Left hindlimb (tissue), 1 donor: ENCODE measurements at places on chromosomes 2 and 18.

- DNase-seq, result peak; percentile 59
These were observed 923 bp downstream of the AMER3 start for GRCh38 chr2:130756053-130756873.

GRCh38 chr2:232789082-232789481 lies 12.7 kb upstream of the KCNJ13 start:
- no peak for DNase-seq

GRCh38 chr18:12990123-12990475 lies 1.1 kb upstream of the CEP192 start:
- DNase-seq, result no peak

DNA sequence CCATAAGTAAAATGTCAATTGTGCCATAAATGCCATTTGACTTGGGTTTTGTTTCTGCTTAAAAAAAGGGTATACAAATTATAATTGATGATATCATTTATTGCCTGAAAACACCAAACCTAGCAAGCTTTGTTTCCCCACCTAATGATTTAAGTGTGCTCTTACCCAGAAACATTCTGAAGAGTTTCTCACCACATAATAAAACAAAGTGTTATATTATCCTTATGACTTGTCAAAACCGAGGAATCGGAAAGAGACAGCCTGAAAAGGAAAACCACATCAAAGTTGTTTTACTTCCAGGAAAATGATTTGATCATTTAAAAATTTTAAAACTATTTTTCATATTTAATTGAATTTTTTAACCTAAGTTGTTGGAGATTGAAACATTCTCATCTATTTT lies 170.5 kb upstream of the SLC39A10 start:
- no peak for DNase-seq

DNA sequence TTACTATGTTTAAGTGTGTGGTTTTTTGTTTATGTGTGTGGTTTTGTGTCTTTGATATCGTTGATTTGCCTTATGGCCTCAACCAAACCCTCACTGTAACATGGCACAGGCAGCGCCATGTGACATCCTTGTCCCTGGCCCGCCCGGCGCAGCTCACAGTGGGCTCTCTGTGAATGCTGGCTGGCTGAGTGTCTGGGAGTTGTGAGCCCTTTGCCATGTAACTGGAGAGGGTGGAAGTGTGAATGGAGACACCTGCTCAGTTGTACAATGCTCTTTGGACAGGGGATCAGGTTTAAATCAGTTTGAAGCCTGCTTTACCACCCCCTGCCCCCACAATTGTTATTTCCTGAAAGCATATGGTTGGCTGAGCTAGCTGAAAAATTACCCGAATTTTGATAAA lies 41.8 kb downstream of the TCF7L1 start:
- no peak for DNase-seq

DNA sequence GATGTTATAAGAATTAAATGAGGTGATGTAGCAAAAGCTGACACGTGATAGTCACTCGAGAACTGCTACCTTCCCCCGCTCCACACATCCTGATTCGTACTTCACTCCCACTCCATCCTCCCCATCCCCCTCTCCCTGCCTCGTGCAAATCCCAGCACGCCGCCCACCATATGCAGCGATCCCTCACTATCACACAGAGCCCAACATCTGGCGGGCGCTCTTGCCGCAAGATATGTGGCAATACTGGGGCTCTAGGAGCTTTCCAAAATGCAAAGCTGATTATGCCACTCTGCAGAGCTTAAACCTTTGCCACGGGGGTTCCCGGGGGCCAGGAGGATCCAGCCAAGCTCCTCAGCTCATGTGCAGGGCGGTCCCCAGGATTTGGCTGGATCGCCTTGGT lies 37.4 kb downstream of the DNMT3A start:
- peak; percentile 43 for DNase-seq

- no peak for DNase-seq
These were observed 81.3 kb downstream of the ANKRD12 start for GRCh38 chr18:9217743-9218451.

- no peak for DNase-seq
These were observed 1.4 kb upstream of the SLC23A3 start for GRCh38 chr2:219171231-219171651.

DNA sequence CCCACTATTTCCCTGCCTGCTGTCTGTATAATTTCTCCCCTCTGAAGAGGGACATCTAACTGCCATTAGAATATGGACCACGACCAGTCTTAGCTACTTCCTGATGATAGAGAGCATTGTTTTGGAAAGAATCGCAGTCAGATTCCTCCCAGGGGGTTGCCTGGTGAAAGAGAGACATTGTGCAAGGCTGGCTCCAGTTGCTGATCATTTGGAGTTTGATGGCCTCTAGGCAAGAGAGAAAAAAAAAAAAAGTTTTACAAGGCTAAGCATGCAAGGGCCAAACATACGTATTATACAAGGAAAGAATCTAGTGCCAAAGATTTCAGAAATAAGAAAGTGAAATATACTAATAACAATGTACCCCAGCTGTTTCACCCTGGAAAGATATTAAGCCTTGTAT lies 182.2 kb downstream of the CMPK2 start:
- no peak for DNase-seq

GRCh38 chr2:230668939-230669303 lies 43.7 kb upstream of the CAB39 start:
- DNase-seq, result no peak

DNA sequence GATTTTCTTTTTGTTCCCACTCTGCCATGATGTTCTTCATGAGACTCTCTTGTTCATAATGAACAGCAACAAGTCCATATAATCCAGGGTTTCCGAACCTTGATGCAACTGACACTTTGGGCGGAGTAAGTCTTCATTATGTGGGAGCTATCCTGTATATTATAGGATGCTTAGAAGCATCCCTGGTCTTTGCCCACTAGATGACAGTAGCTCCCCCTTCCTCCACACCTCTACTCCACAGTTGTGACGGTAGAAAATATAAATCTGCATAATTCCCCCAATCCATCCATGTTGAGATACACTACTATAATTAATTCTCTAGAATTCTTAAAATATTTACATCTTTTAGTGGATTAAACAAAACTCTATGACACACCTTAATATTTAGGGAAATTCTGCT lies 482.2 kb upstream of the CELF4 start:
- DNase-seq, result no peak

DNA sequence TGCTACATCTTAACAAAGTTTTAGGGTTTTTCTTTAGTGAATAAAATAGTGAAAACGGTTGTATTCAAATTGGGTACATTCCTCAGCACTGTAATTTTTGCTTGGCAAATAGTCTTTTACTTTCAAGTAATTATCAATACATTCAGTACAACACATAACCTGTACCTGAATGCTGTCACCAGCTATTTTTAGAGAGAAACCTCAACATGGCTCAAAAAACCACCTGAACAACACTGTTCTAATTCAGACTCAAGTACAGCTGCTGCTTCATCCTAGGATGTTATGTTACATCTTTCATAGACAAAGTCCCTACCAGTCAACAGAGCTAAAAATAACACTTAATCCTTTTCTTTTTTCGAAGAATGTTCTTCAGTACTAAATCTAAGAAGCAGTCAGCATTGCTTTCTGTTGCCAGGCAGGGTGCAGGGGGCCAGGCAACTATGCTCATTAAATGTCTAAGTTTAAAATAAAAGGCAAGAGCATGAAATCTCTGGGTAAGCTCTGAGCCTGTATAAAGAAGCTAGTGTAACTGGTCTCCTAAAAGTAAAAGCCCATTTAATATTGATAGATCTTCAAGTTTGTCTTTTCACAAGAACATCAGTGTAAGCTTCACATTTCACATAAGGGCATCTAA lies 20.5 kb downstream of the PDIA6 start:
- no peak for DNase-seq

- DNase-seq, result no peak
These were observed 2.6 kb downstream of the HAAO start for GRCh38 chr2:42789751-42790150.

GRCh38 chr2:693606-694005 lies 16.4 kb upstream of the TMEM18 start:
- DNase-seq, result no peak

DNA sequence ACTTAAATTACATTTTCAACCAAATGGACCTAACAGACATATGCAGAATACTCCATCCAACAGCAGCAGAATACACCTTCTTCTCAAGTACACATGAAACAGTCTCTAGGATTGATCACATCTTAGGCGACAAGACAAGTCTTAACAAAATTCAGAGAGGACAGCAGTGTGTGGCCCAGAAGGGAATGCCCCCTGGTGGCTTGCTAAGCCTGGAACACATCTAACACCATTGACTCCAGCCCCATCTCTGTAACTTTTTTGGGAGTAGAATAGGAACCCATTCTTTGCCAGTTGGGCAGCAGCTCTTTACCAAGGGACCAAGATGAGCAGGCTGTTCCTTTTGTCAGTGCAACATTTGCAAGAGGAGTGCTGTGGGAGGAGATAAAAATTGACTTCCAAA lies 249.9 kb downstream of the PLCL1 start:
- no peak for DNase-seq

DNA sequence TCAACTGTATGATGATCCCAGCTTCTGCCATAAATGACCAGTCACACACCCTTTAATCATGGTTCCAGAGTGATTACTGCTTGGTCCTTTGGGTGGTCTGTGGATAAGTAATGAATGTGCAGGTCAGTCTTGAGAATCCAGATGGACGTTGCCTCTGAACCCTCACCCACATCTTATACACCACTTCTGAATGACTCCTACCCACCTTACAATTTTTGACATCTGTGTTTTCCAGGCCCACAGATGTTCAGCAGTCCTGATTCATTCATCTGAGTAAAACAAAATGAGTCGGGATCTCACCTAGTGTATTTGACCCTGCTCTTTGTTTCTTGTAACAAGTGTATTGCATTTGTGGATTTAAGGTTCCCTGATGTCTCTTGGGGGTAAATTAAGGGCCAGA lies 194.1 kb upstream of the CCDC68 start:
- no peak for DNase-seq

DNA sequence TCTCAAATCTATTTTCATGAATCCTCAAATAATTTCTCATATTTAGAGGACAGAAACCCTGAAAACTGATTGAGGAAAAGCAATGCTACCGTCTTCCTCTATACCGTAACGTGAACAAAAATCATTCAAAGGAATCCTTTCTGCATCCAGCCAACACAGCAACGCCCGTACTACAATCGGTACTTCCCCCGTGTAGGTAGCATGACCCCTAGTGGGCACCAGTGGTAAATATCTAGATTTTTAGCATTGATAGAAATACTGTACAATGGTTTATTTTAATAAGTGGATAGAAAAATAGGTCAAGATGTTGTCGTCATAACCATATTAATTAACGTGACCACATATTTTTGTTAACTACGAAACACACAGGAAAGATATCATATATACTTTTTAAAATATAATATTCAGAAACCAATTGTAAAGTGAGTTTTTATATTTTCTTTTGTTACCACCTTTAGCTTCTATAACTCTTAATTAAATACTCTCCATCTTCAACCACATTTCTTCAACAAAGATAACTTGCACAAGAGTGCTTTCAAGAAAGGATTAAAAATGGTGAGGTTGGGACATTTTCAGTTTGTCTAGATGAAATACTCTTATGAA lies 194.1 kb downstream of the SS18 start:
- DNase-seq, result peak; percentile 48

- no peak for DNase-seq
These were observed 58.8 kb upstream of the FIGN start for GRCh38 chr2:163794635-163795034.

DNA sequence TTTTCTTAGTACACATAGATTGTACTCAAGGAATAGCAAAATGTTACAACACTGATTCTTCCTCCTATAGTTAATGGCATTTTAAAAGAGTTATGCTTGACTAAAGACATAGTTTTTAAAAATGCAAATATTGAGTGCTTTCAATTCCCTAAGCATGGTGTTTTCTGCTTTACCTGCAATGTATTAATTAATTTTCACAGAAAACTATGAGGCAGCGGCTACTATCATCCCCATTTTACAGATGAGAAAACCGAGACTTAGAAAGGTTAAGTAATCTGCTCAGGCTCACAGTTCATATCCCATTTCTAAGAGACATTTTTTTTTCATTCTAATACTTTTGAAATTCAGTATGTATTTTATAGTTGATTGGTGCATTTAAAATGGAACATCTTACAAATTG lies 38.0 kb downstream of the BMP10 start:
- DNase-seq, result no peak

- no peak for DNase-seq
These were observed 44.3 kb downstream of the RBM43 start for GRCh38 chr2:151217343-151217742.

DNA sequence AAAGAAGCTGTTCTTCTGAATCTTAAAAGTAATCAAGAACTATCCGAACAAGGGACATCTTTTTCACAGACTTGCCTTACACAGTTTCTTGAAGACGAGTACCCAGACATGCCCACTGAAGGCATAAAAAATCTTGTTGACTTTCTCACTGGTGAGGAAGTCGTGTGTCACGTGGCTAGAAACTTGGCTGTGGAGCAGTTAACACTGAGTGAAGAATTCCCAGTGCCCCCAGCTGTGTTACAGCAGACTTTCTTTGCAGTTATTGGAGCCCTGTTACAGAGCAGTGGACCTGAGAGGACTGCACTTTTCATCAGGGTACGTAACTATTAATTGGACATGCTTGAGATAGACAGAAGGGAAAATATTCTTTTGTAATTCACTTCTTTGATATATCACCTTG lies 2.4 kb downstream of the MRPL44 start:
- DNase-seq, result no peak

GRCh38 chr2:216057688-216058193 lies 23.9 kb downstream of the PECR start:
- peak; percentile 28 for DNase-seq

DNA sequence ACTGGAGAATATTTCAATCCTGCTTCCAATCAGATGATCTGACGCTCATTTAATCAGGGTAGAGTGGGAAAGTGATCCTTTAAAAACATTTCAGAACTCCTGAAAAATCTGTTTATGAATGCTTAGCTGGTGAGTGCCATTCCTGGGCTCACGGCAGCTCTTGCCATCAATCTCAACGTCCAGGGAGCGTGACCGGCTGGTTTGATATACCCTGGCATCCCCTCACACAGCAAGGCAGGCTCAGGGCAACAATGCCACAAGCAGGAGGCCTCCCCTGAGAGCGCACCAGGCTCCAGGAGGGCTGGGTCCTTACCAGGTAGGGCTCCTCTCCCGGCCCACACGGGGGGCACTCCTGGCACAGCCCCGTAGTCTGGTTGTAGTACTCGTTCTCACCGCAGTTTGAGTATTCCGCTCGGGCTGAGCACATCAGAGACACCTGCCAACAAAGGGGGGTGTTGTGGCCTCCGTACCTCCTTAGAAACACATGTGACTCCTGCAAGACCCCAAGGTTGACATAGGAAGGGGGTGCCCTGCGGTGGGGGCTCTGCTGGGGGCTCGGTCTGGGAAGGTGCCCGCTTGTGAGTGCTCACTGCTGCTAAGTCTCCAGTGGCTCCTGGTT lies 59.1 kb downstream of the EDAR start:
- no peak for DNase-seq

DNA sequence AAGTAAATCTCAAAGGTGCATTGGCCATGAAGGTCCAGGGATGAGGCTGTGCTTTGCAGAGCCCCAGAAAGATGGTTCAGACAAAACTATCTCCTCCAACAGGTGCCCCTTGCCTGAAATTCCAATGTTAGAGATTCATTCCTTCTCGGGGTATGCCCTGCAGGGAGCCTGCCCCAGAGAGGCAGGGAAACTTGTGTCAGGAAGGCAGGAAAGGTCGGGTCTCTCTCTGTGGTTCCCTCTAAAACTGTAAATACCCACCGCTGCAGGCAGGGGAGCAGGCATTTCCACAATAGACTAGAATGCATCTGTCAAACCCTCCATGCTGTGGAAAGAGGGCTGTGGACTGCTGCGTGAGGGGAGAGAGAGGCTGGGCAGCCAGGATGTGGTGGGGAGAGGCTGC lies 207.8 kb upstream of the SMAD2 start:
- DNase-seq, result no peak
